Thoracic aorta (tissue), 2 donors: ENCODE measurements at places on chromosomes 11 and 22.

GRCh38 chr11:117278347-117278746, 12.8 kb upstream of the BACE1-AS start:
- DNase-seq, result no peak

GRCh38 chr22:32265882-32266767, 11.0 kb upstream of the SLC5A4 start:
- peak; percentile 45 for DNase-seq

- DNase-seq, result no peak
Observed at GRCh38 chr22:19806213-19807160, 45.9 kb downstream of the TBX1 start.

GRCh38 chr11:95693298-95693697, 96.3 kb downstream of the FAM76B start:
- DNase-seq, result no peak

- DNase-seq, result no peak
Observed at GRCh38 chr11:68976563-68976962, 4.2 kb downstream of the MRGPRD start.

GRCh38 chr11:45525393-45525792, 140.0 kb downstream of the CHST1 start:
- DNase-seq, result no peak

GRCh38 chr22:25666308-25666707, 75.7 kb upstream of the MYO18B start:
- no peak for DNase-seq

DNA sequence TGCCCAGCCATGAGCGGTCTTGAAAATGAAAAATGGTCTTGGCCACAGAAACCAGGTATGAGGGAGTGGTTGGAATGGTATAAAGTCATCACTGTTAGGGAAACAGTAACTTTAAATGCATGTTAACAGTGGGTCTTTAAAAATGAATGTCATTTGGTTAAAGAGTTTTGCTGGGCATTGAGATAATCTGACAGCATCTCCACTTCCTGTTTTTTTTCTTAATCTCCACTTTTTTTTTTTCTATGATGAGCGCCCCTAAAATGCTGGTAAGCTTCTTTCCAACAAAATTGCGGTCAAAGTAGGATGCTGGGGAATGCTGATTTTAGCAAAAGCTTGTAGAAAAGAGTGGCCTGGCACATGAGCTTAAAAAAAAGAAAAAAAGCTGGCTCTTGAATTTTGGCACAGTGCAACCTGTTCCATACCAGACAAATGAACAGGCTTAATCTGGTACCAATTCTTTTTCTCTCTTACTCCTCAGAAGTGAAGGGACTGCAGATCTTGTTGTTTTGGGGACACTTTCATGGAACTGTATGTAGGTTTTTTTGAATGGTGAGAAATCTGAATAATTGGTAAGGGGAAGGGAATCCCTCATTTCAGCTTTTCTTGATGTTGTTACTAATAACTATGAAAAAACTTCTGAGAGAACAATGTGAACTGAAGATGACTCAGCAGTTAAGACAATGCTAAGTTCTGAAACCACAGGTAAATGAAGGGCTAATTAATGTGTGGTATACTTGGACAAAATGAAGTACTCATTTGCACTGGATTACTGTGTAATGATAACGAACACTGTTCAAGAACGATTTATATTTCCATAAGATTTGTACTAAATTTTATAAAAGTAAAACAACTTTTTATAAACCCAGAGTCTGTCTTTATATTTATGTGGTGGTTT, 3.1 kb upstream of the ARHGEF12 start:
- DNase-seq, result no peak

DNA sequence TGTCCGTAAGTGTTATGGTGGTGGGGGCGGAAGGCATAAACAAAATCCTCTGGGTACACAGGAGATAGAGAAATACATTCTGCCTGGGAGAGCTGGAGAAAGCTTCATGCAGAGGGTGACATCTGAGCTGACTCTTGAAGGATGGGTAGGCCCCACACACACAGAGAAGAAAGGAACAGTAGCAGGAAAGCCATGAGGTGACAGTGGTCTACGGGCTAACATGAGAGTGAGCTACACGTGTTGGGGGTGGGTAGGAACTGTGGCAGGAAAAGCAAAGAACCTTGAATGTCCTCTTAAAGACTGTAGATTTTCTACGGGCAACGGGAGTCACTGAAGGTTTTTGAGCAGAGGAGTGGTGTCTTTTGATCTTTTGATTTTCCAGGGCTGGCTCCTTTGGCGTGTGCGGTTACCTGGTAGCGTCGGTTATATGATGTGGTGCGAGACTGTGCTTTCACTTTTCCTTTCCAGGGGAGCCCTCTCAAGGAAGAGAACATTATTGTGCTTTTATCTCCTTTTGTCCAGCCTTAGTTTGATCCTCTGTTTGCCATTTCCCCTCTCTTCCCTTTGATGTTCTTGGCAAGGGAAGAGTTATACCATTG, 39.7 kb downstream of the ADAMTS8 start:
- DNase-seq, result no peak

GRCh38 chr11:125062931-125063428, at the start of gene SLC37A2:
TSS of gene SLC37A2 (plus strand) at chr11:125063305. CDS start at chr11:125063368, 63 bp downstream.
- peak; percentile 34 for DNase-seq

GRCh38 chr11:72777755-72778278, 16.0 kb downstream of the STARD10 start:
- DNase-seq, result no peak

GRCh38 chr22:47605441-47605840, 843.0 kb downstream of the TBC1D22A start:
- DNase-seq, result no peak

DNA sequence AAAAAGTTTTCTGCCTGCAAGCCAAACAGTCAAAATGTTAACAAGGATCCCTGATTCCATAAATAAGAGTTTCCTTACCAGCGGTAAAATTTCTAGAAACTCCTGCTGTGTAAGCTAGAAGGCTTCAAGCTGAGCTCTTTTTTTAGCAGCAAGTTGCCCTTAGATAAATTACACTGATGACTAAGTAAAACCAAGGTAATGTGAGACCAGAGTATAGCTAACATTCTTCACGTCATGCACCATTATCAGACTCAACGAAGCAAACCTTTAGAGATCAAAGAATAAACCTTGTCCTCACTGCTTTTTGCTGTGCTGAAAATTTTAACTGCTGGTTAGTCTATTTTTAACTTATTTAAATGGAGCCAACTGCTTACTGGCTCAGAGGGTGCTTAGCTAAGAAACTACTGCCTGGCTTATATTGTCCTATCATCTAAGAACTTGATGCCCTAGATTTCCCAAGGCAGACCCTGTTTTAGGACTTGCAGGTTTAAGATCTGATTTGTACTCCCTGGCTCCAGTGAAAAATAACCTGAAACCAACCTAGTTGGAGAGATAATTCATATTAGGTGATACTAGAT, 900.7 kb downstream of the JRKL start:
- DNase-seq, result no peak

GRCh38 chr11:113906516-113906915, 1.9 kb downstream of the HTR3B start:
- no peak for DNase-seq

DNA sequence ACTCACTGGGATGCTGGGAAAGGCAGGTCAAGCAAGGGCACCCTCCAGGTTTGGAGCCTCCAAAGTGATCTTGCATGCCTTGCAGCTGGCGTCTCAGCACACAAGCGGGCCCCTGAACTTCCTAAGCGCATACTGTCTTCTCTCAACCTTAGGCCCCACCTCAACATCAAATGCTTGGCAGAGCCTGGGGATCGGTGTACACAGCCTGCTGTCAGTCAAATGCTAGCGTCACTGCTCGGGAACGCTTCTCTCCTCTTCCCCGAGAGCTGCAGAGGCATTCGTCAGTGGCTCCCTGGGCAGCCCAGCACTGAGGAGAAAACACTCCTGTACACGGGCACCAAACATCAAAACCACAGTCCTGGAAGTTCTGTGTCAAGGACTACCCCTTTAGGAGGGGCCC, 124.9 kb downstream of the C11orf58 start:
- DNase-seq, result no peak

- no peak for DNase-seq
Observed at GRCh38 chr11:58506935-58507334, 970 bp downstream of the OR5B21 start.

GRCh38 chr11:33713151-33713855, 12.7 kb upstream of the C11orf91 start:
- no peak for DNase-seq

DNA sequence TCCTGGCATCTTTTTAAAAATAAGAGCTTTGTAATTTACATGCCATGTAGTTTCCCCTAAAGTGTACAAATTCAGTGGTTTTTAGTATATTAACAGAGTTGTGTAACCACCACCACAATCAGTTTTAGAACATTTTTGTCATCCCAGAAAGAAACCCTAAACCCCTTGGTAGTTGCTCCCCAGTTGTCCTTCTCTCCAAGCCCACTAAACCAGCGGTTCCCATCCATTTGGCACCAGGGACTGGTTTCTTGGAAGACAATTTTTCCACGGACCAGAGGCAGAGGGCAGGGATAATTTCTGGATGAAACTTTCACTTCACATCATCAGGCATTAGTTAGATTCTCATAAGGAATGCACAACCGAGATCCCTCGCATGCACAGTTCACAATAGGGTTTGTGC, 22.6 kb downstream of the CABIN1 start:
- DNase-seq, result no peak

DNA sequence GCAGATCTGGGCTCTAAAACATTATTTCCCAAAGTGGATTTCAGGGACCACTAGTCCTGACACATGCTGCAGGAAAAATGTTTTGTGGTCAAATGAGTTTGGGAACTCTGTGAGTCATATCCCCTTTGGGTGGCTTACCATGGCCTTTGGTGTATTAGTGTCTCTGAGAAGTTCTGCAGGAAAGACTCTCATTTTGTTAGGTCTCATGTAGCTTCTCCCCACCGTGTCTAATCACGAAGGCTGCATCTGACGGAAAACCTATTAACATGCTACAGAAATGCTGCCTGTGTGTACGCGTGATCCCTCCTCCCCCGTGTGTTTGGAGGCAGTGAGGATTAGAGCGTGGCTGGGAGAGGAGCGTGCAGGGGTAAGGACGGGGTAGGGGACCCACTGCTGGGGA, 191.7 kb downstream of the ST3GAL4 start:
- DNase-seq, result no peak

GRCh38 chr11:27310707-27311106, 52.3 kb downstream of the CCDC34 start:
- DNase-seq, result no peak

- DNase-seq, result no peak
Observed at GRCh38 chr11:77842441-77843121, 21.6 kb downstream of the AAMDC start.

DNA sequence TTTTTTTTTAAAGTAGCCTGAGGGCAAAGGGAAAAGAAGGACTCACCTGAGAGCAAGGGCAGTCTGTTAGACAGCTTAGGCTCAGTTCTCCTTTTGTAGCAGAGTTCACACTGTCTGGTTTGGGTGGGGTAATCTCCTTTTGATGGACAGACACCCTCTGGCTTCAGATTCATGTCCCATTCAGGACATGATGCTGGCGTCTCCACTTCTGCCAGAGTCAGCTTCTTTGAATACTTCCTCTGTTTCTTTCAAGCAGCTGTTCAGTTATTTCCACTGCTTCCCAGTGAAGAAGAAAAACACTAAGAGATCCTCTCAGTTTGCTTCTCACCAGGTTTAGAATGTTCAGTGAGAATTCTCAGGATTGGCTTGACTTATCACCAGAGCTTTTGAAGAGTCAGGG, 79.0 kb upstream of the HSD17B12 start:
- DNase-seq, result no peak

DNA sequence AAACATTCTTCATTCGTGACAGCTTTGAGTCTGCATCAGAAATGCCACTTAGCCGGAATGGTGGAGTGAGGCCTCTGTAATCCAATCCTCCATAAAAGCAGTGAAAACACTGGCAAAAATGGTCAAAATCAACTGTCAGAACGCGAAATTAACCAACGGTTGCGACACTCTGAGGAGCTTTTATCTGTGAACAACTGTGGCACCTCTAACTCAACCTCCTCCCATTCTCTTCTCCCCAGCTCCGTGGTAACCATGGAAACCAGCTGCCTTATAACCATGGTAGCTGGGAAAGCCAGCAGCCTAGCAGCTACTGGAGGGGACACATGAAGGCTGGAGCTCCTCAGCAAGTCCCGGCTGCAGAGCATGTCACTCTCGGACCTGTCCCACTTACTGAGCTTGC, 20.3 kb downstream of the AP2A2 start:
- DNase-seq, result no peak

- no peak for DNase-seq
Observed at GRCh38 chr22:33110562-33111163, 52.5 kb upstream of the SYN3 start.

GRCh38 chr22:48181263-48181955, 1419.0 kb downstream of the TBC1D22A start:
- DNase-seq, result no peak

DNA sequence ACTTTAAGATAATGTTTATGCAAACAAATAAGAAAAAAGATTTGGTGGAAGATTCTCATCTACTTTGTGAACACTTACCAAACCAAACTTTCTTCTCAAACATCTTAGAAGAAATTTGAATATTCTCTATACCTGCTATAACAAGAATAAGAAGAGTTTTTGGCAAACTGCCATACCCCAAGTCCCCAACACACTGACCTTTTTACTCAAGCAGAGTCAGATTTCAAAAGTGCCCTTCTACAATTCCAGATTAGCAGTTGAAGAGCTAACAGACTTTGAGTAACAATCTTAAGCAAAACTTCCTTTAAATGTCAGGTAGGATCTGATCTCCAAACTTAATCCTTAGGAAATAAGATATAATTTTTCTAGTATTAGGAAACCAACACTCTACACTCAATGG, 33.9 kb downstream of the TSG101 start:
- no peak for DNase-seq

- DNase-seq, result no peak
Observed at GRCh38 chr11:72625691-72626413, 48.4 kb downstream of the PDE2A start.

DNA sequence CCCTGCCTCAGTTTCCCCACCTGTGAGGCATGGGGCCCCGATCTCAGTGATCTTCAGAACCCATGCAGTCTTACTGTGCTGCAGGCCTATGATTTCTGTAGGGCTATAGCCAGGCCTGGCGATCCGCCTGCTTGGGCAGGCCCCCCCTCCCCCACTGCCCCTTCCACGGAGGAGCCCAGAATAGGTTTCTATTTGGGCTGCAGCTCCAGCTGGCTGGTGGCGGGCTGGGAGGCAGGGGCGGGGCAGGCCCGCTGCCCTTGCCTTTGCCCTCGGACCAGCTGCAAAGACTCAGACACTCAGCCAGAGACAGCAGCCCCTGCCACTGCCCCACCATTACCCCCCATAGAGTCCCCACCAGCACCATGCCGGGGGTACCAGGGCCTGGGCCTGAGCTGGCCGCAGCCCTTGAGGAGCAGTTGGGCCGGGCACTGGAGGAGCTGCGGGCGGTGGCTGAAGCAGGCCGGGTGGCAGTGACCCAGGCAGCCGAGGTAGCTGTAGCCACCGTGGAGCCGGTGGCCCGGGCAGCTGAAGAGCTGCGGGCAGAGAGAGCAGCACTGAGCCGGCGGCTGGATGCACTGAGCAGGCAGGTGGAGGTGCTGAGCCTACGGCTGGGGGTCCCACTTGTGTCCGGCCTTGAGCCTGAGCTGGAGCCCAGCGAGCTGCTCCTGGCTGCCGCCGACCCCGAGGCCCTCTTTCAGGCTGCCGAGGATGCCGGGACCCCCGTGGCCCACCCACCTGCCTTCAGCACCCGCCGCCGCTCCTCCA, 12.2 kb downstream of the SMTN start:
- DNase-seq, result no peak
